Endothelial cell (in vitro differentiated cells): ENCODE measurements at places on chromosomes 4 and X. TPM values are rescaled to one million over a fixed set of nuclear protein-coding genes. Genes with fewer than 3 reads are reported as not detected.

Gene PDGFRA
- total RNA-seq, result 3.4 TPM

Gene HGFAC
- 2.4 TPM for total RNA-seq

Gene HTR2C
- 0.10 TPM for total RNA-seq

Gene ADH1A
- not detected for total RNA-seq

Gene EDNRA
- total RNA-seq, result 0.23 TPM

Gene ASB9
- total RNA-seq, result 2.8 TPM

Gene PIN4
- 9.3 TPM for total RNA-seq

Gene MMGT1
- 18.2 TPM for total RNA-seq

Gene SRPX2
- total RNA-seq, result 1.1 TPM

Gene INTU
- total RNA-seq, result 6.4 TPM

Gene KLHL34
- total RNA-seq, result not detected

Gene BBS12
- 4.6 TPM for total RNA-seq

Gene CYBB
- total RNA-seq, result not detected

Gene CLTRN
- 0.95 TPM for total RNA-seq

Gene PDE6B
- 5.1 TPM for total RNA-seq

Gene NUDT11
- 8.7 TPM for total RNA-seq

Gene ASB12
- 0.33 TPM for total RNA-seq

Gene MAGEB1
- total RNA-seq, result not detected

Gene SYNPO2
- 1.1 TPM for total RNA-seq

Gene MND1
- total RNA-seq, result 5.5 TPM

Gene RENBP
- 19.3 TPM for total RNA-seq

Gene KLHL13
- total RNA-seq, result 1.7 TPM

Gene IL2
- not detected for total RNA-seq

Gene SSX2
- not detected for total RNA-seq

Gene AR
- total RNA-seq, result 20.2 TPM

Gene USP17L27
- total RNA-seq, result not detected

Gene ZNF718
- 14.0 TPM for total RNA-seq

Gene TXK
- 0.36 TPM for total RNA-seq

Gene RS1
- not detected for total RNA-seq

Gene ZDHHC15
- total RNA-seq, result 3.7 TPM

Gene FAM236C
- not detected for total RNA-seq

Gene NLRP2B
- not detected for total RNA-seq

Gene POF1B
- total RNA-seq, result not detected

Gene NRK
- total RNA-seq, result 1.8 TPM

Gene FRMPD4
- total RNA-seq, result 0.03 TPM

Gene EDA2R
- total RNA-seq, result 13.0 TPM

Gene CCSER1
- 3.0 TPM for total RNA-seq

Gene FAT4
- 92.8 TPM for total RNA-seq

Gene ABCD1
- 19.5 TPM for total RNA-seq

Gene LUZP4
- total RNA-seq, result not detected

Gene GPR82
- total RNA-seq, result not detected

Gene FTHL17
- total RNA-seq, result not detected

Gene GAGE12E
- total RNA-seq, result not detected
